EL (cell line): ENCODE measurements at places on chromosomes 7 and 10.

DNA sequence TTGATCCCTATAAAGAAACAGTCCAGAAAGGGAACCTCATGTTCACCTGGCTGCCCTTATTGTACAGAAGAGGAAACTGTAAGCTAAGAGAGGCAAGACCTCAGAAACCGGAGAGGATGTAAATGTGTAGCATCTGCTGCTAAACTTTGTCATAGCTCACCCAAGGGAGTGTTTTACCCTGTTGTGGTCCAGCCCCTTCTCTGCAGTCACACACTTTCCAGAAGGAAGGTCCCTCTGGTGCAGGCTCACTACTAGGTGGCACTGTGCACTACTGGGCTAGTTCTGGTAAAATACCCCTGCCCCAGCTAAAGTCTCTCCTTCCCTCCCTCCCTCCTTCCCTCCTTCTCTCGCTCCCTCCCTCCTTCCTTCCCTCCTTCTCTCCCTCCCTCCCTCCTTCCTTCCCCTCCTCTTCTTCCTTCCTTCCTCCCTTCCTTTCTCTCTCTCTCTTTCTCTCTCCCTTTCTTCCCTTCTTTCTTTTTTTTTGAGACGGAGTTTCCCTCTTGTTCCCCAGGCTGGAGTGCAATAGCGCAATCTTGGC lies 42.5 kb upstream of the LCOR start:
- DNase-seq = no peak

- DNase-seq = peak; percentile 67
Measured at GRCh38 chr10:110547139-110547761, 20.2 kb upstream of the SMC3 start.

DNA sequence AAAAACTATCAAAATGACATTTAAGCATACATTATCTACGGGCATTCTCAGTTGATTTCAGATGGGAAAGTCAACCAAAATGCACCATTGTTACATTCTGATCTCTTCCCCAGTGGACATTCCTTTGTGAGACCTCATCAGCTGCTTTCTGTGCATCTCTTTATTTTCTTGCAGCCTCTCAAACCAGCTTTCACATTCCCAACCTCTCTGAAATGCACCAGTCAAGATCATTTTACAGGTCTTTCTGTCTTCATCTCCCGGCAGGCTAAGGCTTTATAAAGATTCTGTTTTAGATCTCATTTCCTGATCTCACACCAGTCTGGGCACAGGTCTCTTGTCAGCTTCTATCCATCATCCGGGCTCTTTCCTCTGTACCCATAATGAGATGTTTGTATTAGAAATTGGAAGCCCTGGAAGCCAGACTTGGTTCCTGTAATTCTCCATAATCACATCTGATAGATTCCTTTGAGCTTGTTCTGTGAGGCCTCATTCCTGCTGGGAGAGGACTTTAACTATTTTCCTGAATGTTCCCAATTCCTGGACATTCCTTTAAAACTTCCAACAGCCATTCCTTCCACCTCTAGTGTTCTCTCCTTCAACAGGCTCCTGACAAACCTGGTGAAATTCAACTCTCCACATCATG lies 44.3 kb upstream of the ARL4A start:
- DNase-seq = peak; percentile 34

- DNase-seq = no peak
Measured at GRCh38 chr7:158834878-158835784, 5.8 kb upstream of the ESYT2 start.

- peak; percentile 97 for DNase-seq
Measured at GRCh38 chr10:32982911-32983909, 25.2 kb upstream of the ITGB1 start.

- DNase-seq = no peak
Measured at GRCh38 chr7:3493499-3493898, 192.4 kb downstream of the SDK1 start.

DNA sequence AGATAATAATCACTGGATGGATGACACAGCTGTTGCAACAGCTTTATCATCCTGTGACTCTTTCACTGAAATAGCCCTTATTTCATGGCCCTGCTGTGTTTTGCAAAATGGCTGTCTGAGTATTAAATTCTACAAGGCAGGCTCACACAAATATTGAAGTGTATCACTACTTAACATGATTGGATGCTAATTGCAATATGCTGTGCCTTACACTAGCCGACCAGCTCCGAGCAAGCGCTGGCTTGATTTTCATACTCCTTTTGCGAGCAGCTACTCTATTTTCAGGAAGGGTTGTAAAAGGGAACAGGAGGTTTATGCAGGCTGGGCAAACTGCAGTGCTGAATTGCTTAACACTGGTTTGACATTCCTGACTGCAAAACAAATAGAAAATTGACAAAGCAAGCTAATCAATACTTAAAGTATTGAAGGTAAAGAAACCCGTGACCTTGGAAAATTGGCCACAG lies 121.6 kb downstream of the CACNB2 start:
- no peak for DNase-seq

DNA sequence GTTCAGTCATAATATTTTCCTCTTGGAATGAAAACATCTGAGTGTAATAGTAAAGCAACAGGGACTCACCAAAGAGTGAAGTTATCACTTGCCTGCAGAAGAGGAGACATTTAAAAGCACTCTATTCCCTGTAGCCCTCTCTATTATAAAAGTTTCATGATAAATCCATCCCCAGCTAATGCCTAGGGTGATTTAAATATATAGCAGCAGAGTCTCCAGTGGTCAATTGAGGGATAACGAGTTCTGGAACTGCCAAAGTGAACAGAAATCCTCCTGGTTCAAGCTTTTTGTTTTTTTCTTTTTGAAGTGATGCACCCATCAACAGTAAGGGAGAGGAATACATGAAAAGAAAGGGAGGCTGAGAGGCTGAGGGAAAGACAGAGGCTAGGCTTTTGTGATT lies 87.3 kb downstream of the EVX1 start:
- no peak for DNase-seq

- DNase-seq = no peak
Measured at GRCh38 chr10:49223205-49223604, 35.0 kb upstream of the TMEM273 start.

GRCh38 chr7:521221-522070 lies 1.8 kb upstream of the PDGFA start:
- DNase-seq = peak; percentile 54

- no peak for DNase-seq
Measured at GRCh38 chr10:88168171-88169036, 305.0 kb downstream of the PTEN start.

DNA sequence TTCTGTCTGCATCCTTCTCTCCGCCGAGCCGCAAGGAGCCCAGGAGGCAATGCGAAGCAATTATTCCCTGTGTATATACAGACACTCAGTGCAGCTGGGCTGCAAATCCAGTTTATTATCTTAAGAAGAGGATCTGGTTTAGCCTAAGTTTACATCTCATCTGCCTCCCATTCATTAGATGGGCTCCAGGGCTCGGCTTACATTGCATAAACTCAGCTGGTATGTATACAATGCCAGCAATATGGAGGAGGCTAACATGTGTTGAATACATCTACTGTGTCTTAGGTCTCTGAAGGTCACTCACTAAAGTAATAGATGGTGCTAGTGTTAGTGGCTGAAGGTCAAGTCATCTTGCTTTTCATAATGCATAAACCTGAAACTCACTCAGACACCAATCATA lies 996.8 kb downstream of the KCNMA1 start:
- no peak for DNase-seq

DNA sequence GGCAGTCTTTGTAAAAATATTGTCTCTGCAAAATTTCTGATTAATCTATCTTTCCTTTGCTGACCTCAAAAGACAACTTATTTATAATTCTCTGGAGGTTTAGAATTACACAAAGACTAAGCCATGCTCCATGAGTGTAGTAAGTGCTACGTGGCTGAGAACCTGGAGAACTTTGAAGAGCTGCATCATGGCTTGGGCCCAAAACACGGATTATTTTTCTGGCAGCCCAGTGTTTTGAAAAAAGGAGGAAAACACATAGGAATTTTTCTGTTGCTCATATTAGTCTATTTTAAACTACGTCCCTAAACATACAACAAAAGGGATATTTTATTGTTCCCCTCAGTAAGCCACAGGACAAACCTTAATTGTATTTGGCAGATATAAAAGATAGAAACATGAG lies 360.7 kb upstream of the MYO3A start:
- no peak for DNase-seq

DNA sequence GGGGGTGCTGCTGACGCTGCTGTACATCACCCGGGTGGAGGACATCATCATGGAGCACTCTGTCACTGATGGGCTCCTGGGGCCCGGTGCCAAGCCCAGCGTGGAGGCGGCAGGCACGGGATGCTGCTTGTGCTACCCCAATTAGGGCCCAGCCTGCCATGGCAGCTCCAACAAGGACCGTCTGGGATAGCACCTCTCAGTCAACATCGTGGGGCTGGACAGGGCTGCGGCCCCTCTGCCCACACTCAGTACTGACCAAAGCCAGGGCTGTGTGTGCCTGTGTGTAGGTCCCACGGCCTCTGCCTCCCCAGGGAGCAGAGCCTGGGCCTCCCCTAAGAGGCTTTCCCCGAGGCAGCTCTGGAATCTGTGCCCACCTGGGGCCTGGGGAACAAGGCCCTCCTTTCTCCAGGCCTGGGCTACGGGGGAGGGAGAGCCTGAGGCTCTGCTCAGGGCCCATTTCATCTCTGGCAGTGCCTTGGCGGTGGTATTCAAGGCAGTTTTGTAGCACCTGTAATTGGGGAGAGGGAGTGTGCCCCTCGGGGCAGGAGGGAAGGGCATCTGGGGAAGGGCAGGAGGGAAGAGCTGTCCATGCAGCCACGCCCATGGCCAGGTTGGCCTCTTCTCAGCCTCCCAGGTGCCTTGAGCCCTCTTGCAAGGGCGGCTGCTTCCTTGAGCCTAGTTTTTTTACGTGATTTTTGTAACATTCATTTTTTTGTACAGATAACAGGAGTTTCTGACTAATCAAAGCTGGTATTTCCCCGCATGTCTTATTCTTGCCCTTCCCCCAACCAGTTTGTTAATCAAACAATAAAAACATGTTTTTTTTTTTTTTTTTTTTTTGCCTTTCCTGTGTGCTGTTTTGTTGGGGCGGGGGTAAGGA lies 55.8 kb downstream of the TSPAN15 start:
- DNase-seq = no peak

DNA sequence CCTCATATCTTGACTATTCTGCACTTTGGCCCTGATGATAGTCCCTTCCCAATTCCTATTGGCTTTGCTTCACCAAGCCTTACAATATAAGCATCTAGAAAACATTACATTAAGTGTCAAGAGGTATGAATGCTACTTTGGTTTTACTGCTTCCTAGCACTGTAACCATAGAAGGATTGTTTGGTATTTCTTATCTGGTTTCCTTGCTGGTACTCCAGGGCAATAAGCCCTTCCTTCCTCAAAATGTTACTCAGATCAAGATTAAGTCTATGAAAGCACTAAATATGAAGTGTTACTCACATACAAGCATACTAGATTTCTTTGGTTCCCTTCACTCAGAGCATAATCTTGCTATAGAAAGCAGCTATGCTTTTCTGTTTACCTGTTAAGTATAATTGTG lies 492.5 kb downstream of the ETV1 start:
- DNase-seq = no peak

GRCh38 chr10:43110338-43111071 lies 27.7 kb upstream of the CSGALNACT2 start:
- DNase-seq = peak; percentile 66

GRCh38 chr10:96949039-96949683 lies 117.1 kb downstream of the LCOR start:
- no peak for DNase-seq

GRCh38 chr10:94397549-94398370 lies 4.6 kb upstream of the TBC1D12 start:
- DNase-seq = peak; percentile 94

DNA sequence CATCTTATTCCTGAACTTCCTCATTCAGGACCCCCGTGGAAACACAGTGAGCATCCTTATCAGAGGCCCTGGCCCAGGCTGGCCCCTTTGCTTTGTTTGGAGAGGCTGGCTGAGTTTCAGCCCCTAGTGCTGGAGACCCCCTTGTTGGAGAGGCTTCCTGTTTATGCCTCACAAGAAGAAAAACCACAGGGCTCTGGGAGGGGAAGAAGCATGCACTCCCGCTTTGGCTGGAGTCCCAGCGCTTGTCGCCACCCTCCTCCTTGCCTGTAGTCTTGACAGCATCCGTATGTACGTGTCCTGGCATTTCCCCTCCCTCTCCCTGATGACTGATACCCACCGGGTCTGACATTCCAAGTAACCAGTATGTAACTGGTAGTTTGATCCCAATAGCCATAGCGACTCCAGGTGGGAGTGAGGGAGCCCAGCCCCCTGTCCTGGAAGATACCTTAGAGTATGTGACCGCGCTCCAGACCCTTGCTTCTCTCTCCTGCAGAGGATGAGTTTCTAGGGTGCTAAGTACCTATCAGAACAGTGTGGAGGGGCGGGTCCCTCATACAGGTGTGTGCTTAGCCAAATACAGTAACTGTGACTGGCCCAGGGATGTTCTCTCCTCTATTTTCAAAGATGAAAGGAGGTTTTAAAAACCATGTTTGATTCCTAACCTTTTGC lies 6.9 kb upstream of the ATP6V0E2 start:
- no peak for DNase-seq

DNA sequence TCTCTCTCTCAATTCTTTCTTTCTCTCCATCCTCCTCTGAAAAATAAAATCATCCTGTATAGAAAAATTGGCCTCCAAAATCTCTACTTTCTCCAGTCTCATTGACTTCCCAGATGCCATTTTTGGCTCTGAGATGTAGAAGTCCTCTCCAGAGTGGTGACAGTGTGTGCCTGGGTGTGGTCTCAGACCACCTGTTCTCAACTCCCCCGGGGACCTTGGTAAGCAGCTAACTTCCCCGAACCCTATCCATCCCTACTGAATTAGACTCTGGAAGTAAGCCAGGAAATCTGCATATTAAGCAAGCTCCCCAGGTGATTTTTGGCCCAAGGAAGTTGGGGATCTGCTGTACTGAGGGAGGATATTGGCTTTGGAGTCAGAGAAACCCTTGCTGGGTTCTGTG lies 120.5 kb downstream of the WDR11 start:
- no peak for DNase-seq
